Cortex of kidney (tissue), 1 donor: ENCODE measurements at places on chromosomes 1 and 21.

DNA sequence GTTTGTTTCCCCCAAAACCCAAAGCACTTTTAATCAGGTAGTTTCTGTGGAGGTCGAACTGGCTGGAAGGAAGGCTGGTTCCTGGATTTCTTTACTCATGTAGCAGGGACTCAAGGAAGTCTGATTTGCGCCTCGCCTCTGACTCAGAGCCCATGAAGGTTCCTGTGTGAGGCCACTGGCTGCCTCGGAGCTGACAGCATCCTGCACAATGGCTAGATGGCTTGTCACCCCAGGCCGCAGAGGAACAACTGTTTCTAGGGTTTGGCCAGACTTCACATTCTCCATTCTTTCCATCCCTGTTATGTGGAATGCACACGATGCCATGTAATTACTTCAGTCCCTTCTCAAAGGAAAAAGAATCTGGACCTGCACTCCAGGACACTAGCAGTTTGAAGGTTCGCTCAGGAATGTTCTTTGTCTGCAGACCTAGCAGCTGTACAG, 39.1 kb upstream of the PRSS38 start:
- no peak for DNase-seq

DNA sequence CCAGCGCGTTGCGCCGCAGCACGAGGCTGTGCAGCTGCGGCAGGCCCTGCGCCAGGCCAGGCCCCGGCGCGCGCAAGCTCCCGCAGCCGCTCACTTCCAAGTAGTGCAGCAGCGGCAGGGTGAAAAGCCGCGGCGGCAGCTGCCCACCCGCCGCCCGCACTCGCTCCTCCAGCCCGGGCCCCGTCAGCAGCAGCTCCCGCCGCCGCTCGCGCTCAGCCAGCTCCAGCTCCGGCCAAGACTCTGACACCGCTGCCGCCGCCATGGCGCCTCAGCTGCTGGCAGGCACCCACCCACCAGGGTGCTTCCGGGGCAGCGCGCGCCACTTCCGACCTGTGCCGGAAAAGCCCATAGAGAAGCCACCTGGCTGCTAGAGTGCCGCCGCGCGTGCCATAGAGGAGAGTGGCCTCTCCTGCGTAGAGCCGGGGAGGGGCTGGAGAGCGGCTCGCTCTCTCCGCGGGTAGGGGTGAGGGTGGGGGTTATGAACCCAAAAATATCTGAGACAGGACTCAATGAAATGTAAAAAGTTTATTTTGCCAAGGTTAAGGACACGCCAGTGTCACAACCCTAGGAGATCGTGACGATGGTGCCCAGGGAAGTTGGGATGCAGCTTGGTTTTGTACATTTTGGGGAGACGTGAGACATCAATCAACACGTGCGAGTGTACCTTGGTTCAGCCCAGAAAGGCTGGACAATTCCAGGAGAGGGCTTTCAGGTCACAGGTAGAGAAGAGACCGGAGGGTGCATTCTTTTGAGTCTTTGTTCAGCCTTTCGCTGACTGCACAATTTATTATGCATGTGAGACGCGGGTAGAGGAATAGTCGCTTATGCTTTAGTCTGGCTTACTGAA, at the start of gene LRRC47:
LRRC47 (minus strand) TSS at position 284 of the 847 bp plus-strand sequence; CDS start at position 262, 22 bp downstream.
- DNase-seq = peak; percentile 79

DNA sequence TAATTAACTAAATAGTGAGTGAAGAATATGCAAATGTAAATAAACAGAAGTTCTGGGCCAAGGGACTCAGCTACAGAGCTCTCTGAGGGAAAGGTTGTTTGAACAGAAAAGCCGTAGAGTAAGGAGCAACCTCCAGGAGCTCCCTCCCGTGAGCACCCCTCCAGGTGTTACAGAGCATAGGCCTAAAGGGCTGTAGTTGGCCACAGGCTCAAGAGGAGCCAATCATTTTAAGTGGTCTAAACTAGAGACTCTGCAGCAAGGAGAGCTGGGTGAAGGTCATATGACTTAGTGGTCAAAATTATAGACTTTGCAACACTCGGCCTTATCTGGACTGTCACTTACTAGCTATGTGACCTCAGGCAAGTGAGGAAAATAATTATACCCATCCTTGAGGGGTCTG, 19.1 kb upstream of the RXRG start:
- DNase-seq = no peak

GRCh38 chr1:152884506-152884905, 6.4 kb downstream of the SMCP start:
- DNase-seq = no peak
